ENCODE measurements at places on chromosomes 7 and 10.

GRCh38 chr10:49549640-49550346 lies 10.9 kb upstream of the ERCC6 start:
- DNase-seq, result no peak

GRCh38 chr10:75049316-75050148 lies 61.9 kb upstream of the SAMD8 start:
- no peak for DNase-seq

- no peak for DNase-seq
Observed at GRCh38 chr7:152419473-152420429, 16.1 kb downstream of the KMT2C start.

DNA sequence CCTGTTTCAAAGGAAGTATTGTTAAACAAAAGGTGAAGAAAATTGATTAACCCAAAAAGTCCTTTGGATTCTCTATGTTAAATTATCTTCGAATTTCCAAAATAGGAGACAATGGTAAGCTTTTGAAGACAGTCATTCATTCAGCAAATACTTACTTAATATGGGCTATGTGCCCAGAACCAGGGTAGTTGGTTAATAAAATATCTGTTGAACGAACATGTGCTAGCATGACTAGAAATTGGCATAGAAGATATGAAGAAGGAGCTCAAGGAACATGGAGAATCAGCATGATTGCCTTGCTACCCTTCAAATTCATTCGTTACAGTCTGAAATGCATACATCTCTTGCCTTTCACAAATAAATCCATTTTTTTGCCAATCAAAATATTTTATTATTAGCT lies 123.1 kb upstream of the RHEB start:
- DNase-seq, result no peak

DNA sequence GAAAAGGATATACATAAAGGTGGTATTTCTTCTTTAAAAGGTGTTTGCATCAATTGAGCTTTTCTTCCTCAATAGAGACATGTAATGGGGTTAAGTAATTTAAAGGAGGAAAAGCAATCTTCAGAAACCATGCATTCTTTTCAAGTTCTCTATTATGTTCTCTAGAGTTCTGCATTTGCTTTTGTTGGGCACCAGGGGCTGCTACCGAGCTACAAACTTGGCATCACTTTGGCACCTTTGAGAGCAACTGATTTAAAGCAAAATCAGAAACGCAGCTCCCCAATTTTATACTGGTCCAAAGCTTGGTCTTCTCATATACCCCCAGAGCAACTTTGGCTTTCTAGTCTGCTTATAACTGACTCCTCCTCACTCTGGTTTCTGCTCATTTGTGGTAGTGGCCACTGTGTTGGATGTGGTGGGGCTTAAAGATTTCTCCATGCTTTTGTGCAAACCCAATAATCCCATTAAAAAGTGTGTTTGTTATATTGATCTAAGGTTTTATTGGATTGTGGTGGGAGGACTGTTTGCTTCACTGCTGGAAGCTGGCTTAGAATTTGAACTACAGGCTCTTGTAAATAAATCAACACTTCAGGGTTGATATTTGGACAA lies 712.1 kb downstream of the PHTF2 start:
- no peak for DNase-seq

GRCh38 chr7:128933180-128933891 lies 4.4 kb upstream of the IRF5 start:
- peak; percentile 77 for DNase-seq

DNA sequence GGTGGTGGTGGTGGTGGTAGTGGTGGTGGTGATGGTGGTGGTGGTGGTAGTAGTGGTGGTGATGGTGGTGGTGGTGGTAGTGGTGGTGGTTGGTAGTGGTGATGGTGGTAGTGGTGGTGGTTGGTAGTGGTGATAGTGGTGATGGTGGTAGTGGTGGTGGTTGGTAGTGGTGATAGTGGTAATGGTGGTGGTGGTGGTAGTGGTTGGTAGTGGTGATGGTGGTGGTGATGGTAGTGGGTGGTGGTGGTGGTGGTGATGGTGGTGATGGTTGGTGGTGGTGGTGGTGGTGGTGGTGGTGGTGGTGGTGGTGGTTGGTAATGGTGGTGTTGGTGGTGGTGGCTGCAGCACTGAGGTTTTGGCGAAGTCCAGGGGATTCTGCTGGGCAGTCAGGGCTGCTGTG lies 58.5 kb downstream of the TMEM130 start:
- DNase-seq, result no peak
